ENCODE measurements at places on chromosomes 13 and 19.

DNA sequence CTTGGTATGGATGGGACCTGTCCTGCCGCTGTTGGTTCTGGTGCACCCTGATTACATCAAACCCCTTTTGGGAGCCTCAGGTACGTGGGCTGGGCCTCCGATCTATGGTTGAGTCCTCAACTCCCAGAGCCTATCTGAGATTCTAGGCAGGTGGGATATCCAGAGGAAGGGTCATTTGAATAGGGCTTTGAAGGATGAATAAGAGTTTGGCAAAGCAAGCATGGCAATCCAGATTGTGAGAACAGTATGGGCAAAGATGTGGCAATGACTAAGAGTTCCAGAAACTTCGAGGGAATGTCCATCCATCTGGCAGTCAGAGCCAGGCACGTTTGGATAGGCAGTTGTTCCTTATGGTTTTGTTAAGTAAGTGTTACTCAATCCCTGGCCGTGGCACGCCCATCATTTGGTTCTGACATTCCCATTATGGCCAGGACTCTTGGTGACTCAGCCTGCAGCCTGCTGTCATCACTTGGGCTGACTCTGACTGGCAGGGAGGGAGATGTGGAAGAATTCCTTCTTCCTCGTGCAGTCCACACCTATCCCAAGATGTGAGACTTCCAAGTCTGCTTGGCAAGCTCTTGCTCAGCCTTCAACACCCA, 21.5 kb downstream of the CYP4F22 start:
- DNase-seq, result no peak

DNA sequence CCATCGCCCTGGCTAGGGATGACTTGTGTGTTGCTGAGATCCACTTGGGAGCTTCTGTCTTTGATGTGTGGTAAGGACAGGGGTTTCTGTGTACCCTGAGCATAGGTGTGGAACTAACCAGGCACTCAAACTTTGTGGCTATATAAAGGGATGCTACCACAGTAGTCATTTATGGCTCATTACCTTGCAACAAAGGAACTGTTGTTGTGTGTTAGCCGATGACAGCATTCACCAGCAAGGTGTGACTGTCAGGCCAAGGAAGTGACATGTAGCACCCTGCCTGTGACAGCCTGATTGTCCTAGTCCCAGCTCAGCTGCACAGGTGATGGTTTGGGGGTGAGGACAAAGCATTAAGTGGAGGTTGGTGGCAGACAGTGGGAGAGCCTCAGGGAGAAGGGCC, 73.6 kb downstream of the COG3 start:
- no peak for DNase-seq

- no peak for DNase-seq
These were observed 33.8 kb upstream of the MEDAG start for GRCh38 chr13:30872276-30872594.

DNA sequence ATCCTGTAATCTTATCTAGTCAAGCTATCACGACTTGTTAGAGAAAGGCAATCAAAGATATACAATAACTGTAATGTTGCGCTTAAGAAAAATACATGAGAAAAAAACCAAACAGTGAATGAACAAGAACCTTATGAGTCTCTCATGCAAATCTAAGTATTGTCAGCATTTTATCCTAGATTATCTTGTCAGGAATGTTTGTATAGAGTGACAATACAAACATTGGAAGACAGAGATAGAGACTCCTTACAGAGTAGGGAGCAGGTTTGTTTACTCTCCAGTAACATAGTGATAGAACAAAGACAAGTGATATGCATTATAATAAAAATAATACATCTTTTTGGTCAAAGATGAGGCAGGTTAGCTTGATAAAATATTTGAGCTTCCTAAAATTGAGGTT, 444.8 kb downstream of the SLITRK5 start:
- no peak for DNase-seq

DNA sequence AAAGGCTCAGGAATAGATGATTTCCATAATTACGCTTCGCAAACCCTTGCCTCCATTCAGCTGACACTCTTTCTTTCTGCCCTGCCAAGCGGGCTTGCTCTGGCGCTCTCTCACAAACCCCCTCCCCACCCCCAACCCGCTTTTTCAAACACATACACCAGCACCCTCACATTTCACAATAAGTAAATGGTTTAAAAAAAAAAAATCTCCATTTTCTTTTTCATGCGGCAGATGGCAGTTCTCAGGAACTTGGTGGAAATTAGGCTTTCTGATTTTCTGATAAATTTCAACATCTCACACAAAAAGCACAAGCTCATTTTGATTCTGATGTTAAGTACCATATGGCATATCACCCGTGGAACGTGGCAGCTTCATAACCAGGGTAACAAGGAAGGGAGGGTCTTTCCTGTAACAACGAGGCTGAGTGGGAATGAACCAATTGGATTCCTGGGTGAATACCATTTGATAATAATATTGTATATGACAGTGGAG, 43.8 kb downstream of the C13orf42 start:
- DNase-seq, result no peak

GRCh38 chr19:3392480-3392879, 26.1 kb downstream of the NFIC start:
- DNase-seq, result no peak

- DNase-seq, result peak; percentile 62
These were observed 1626.2 kb upstream of the PCDH20 start for GRCh38 chr13:63041640-63042414.

- no peak for DNase-seq
These were observed 1.2 kb downstream of the CADM4 start for GRCh38 chr19:43638214-43638994.

GRCh38 chr19:18896421-18896841, 473 bp upstream of the CERS1 start:
- DNase-seq, result peak; percentile 13

DNA sequence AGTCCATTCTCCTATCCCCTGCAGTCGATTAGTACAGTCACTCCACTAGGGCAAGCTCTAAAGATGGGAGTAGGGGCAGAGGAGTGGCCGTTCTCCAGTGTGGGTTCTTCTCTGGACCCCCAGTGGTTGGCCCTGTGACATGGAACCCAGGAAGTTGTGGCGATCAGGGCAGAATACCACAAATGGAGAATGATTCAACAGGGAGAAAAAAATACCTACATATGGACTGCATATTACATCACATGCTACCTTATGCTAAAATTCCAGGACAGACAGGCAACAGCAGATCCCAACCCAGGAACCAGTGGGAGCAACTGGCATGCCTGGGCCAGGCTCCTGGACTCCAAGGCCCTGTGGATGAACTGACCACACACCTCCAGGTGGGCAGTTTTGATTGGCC, 20.4 kb downstream of the POU2F2 start:
- DNase-seq, result peak; percentile 76

GRCh38 chr19:55549500-55550320, 4.4 kb upstream of the SBK3 start:
- peak; percentile 90 for DNase-seq

DNA sequence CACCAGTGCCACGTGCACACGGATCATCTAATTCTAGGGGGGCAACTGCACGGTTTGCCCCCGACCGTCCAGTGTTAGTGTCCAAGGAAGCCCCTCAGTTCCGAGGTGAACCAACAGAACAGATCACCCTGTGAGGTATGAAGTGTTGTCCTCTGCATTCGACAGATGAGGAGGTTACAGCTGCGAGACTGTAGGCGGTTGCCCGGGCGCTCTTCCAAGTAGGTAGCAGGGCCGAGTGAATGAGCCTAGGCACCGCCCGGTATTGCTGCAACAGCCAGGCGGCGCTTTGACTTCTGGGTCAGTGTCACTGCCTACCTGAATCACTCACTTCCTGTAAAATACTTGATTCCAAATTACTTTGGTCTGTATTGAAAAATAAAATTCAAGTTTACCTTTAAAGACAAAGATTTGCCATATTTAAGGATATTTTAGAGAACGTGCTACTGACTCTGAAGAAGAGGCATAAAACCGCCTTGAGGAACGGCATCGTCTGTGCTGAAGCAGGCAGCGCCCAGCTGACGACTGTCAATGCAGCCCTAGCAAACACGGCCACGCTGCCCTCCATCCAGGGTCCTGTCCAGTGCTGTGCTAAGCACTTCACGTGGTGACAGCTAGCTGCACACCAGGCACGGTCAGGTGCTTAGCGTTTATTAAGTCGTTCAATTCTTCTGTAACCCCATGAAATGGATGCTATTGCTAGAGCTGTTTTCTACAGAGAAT, 19.3 kb upstream of the RASA3 start:
- peak; percentile 41 for DNase-seq

DNA sequence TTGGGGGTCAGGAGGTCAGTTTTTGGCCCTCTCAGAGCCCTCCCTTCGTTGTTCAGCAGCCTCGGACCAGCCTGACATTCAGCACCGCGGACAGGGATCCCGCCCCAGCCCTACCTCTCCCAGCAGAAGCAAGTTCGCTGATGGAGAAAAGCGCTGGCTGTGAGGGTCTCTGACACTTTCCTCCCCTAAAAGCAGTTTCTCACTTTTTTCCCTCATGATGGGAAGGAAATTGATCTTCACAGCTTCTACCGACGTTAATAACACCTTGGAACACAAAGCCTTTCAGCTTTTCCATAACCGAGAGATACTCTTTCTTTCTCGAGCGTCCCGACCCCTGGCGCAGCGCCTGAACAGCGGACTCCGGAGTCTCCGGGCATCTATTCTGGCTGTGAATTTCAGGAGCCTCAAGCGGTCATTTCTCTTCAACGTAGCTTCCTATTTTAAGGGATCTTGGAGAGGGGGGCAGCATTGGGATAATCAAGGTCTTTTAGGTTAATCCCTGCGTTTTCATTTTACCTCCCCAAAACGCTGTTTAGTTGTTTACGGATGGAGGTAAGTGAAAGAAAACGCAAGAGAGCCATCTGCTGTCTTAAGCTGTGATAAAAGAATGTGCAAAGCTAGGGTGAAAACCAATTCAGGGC, 467.2 kb downstream of the ITGBL1 start:
- DNase-seq, result peak; percentile 35

GRCh38 chr13:72570019-72570418, 157.4 kb downstream of the MZT1 start:
- DNase-seq, result no peak

- no peak for DNase-seq
These were observed 39.5 kb downstream of the CERS4 start for GRCh38 chr19:8248348-8249328.

DNA sequence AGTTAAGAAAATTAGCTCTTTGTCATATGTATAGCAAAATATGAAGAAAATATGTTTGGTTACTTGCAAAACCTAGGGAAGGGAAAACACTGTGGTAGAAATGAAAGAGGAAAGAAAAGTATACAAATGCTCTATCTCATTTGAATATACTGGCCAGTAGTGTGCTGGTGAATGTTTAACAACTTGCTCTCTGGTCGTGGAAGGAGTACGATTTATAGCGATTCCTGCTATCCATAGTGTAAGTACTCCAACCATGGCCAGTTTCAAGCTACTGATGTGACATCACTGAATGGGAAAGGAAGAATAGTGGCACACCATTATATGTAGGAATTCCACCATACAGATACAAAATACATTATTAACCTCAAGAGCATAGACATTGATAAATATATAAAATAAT, 9.3 kb downstream of the BORA start:
- DNase-seq, result no peak

DNA sequence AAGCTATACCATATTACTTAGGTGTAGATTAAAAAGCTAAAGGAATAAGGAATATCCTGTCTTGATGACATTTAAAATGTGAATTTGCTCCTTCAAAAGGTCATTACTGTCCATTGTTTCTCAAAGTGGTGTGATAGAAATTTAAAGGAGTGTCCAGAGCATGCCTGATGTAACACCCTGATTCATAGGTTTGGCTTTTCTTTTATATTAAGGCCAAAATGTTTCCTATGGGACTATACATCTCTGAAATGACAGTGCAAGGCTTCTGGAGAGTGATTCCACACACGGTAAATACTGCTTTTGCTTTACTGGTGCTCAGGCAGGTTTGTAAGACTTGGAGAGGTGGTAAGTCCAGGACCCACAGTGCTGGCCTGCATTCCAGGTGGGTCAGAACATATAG, 289.9 kb downstream of the RFC3 start:
- peak; percentile 47 for DNase-seq

GRCh38 chr19:9039728-9040127, 29.5 kb upstream of the MUC16 start:
- DNase-seq, result no peak

- no peak for DNase-seq
These were observed 12.1 kb downstream of the IGFL1 start for GRCh38 chr19:46241626-46242025.

- no peak for DNase-seq
These were observed 243.5 kb downstream of the SUCLA2 start for GRCh38 chr13:47757466-47758080.

DNA sequence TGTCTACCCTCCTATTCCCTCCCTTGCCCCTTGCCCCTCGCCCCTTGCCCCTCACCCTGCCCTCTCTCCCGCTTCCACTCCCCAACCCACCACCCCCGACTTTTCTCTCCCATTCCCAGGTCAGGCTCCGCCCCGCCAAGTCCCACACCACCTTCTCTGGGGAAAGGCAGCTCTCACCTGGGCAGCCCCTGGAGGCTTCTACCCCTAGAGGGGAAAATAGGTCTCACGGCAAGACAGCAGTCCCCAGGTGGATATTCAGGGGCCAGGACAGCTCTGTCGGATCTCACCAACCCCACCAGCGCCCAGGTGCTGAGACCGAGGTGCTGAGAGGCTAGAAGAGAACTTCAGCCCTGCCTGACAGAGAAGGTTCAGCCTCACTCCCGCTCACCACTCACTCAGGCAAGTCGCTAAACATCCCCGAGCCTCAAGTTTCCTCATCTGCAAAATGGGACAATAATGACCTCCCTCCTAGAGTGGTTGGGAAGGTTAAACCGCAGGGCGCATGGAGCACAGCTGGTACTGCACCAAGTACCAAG, 1.4 kb upstream of the ERFL start:
- no peak for DNase-seq

GRCh38 chr19:49553451-49554271, 25.9 kb downstream of the RCN3 start:
- DNase-seq, result peak; percentile 82

GRCh38 chr19:9156304-9156703, 16.1 kb downstream of the ZNF317 start:
- no peak for DNase-seq

DNA sequence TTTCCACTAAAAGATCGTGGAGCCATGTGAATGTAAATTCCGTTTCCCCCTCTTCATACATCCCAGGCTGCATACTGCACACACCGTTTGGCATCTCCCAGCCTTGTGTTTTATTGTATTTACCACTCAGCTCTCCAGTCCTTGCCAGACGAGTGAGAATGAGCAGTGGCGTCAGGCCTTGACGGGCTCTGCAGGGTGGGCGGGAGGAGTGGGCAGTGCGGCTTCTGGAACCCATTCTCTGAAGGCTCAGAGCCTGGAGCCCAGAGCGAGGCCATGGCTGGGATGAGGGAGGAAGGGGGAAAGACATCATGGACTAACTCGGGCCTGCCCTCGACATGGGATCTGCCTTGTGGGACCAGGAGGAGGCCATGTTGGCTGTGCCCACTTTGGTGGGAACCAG, 25.1 kb downstream of the BICRA start:
- DNase-seq, result no peak

DNA sequence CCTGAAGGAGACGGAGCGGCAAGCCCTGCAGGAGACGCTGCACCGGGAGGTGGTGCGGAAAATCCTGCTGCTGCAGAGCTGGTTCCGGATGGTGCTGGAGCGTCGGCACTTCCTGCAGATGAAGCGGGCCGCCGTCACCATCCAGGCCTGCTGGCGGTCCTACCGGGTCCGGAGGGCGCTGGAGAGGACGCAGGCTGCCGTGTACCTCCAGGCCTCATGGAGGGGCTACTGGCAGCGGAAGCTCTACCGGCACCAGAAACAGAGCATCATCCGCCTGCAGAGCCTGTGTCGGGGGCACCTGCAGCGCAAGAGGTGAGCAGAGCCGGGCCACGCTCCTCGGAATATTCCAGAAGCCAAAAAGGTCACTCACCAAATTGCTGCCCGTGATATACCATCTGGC, 22.4 kb upstream of the USE1 start:
- DNase-seq, result no peak

Data from fibroblast of lung (primary cell).